ENCODE measurements at places on chromosomes 2 and 18.

DNA sequence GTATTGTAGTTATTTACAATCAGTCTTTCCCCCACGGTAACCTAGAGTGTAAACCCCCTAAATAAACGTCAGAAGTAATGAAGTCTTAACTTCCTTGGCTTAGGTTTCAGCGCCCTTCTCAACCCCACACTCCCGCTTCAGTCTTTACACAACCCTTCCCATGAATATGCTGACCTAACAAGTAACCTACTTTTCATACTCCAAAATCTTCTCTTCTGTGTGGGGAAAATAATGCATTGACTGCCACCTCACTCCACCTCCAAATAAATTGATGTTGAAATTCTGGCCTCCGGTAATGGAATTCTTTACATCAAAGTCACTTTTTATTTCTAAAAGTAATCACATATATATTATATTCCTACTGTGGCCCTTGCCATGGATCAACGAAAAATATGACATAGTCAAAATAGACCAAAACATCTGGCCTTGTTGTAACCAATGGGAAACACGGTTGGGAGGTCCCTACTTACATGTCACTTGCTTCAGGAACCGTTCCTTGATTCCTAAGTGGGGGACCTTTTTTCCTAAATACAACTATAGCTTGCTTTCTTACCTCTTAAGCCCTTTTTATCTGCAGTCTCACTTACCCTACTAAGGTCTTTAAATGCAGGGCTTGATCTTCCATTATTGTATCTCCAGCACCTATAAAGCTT lies 961 bp downstream of the GEN1 start:
- no peak for DNase-seq

DNA sequence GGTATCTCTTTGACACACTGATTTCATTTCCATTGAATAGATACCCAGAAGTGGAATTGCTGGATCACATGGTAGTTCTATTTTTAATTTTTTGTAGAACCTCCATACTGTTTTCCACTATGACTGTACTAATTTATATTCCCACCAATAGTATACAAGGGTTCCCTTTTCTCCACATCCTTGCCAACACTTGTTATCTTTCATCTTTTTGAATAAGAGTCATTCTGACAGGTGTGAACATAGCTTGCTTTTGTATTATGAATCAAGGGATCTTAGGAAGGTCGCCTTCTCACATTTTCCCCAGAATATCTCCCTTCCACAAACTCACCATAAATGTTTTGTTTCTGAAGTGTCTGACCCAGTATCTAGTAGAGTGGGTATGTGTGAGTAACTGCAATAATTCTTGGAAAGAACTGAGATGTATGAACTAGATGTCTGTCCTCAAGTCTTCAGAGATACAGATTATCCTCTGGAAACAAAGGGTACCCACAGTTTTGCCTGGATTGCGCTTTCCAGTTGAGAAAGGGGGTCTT lies 17.1 kb upstream of the SP3 start:
- no peak for DNase-seq

- no peak for DNase-seq
Measured at GRCh38 chr2:59204040-59204439, 962.9 kb upstream of the FANCL start.

- no peak for DNase-seq
Measured at GRCh38 chr2:14743861-14744260, 111.3 kb downstream of the LRATD1 start.

GRCh38 chr2:152134488-152135280 lies 35.8 kb upstream of the CACNB4 start:
- DNase-seq, result no peak

DNA sequence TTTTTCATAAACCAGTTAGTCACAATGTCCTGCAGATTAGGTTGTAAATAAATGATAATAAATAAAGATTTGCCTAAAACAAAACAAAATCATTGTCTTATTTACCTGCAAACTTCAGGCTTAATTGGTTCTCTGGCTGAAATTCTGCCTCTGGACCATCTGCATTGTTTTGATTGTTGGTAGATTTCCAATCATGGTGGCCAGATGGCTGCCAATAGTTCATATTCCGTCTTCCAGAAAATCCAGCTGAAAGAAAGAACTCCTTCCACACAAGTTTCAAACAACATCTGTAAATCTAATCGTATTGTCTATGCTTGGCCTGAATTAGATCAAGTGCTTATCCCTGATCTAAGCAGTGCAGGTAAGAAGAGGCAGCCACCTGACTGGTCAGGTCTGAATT lies 771.1 kb upstream of the ZEB2 start:
- DNase-seq, result no peak
